PC-9 (cell line): ENCODE measurements at places on chromosomes 2 and 18. TPM values are rescaled to one million over a fixed set of nuclear protein-coding genes. Genes with fewer than 3 reads are reported as not detected.

- H3K27ac ChIP-seq: no peak overlapping the region
- no peak for DNase-seq
- no peak overlapping the region for H3K4me3 ChIP-seq
- H3K4me1 ChIP-seq: no peaks in the 10 kb centered on the region
- peaks cover 96% of the 10 kb centered on the region for H3K27me3 ChIP-seq
Measured at GRCh38 chr2:238985931-238986446, 138.1 kb downstream of the TWIST2 start.

The FAM124B gene
- total RNA-seq: 0.17 and 0.60 TPM in 2 replicates

DNA sequence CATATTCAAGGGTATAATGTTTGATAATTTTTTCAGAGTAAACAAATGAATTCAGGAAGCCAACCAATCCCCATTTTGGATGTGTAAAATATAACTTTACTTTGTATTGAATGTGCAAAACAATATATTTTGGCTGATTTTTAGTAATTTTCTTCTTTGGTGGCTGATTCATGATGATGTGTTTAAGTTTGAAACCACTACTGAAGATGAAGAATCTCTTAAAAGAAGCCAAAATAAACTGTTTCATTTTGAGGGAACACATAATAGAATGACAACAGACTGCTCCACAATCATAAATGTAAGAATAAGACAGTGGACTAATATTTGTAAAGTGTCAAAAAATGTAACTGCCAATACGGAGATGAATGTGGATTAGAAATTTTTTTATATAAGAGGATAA is 52.5 kb upstream of the TRIM43 start:
- H3K4me3 ChIP-seq: no peak overlapping the region
- H3K4me1 ChIP-seq: no peaks in the 10 kb centered on the region
- DNase-seq: no peak
- H3K36me3 ChIP-seq: no peaks in the 10 kb centered on the region
- H3K27me3 ChIP-seq: no peaks in the 10 kb centered on the region

DNA sequence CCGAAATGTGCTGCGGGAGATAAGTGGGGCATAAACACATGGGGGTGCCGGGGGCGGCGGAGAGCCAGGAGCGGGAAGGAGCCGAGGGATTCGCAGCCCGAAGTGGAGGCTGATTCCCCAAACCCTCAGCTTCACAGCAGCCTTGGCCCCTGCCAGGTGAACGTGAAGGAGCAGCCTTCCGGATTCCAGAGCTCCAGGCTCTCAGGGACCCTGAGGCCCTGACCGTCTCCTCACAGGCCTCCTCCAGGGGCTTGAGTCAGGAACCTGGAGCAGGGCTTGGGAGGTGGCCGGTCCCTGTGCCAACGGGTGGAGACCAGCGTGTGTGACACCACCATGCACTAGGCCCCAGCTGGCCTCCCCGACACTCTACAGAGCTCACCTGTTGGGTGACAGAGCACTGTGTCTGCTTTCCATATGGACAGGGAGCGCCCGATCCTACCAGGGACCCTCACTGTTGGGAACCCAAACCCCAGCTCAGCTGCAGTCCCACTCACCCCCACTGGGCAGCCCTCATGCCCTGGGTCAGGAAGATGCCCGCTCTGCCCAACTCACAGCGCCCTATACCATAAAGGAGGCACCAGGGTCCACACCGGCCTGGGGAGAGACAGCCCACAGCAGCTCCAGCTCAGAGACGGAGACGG is 117.6 kb upstream of the OTOS start:
- H3K27me3 ChIP-seq: no peaks in the 10 kb centered on the region
- no peaks in the 10 kb centered on the region for H3K36me3 ChIP-seq
- H3K4me1 ChIP-seq: peaks cover 23% of the 10 kb centered on the region
- no peak overlapping the region for H3K27ac ChIP-seq

The LRRC30 gene
- not detected in 2 replicates for total RNA-seq

- H3K4me3 ChIP-seq: peak overlapping the region; percentile 45; the same call in 1 of the 2 replicates
- peaks cover 9% of the 10 kb centered on the region for H3K4me1 ChIP-seq
- no peaks in the 10 kb centered on the region for H3K27me3 ChIP-seq
Measured at GRCh38 chr2:227870710-227871374, 589 bp upstream of the DAW1 start.

DNA sequence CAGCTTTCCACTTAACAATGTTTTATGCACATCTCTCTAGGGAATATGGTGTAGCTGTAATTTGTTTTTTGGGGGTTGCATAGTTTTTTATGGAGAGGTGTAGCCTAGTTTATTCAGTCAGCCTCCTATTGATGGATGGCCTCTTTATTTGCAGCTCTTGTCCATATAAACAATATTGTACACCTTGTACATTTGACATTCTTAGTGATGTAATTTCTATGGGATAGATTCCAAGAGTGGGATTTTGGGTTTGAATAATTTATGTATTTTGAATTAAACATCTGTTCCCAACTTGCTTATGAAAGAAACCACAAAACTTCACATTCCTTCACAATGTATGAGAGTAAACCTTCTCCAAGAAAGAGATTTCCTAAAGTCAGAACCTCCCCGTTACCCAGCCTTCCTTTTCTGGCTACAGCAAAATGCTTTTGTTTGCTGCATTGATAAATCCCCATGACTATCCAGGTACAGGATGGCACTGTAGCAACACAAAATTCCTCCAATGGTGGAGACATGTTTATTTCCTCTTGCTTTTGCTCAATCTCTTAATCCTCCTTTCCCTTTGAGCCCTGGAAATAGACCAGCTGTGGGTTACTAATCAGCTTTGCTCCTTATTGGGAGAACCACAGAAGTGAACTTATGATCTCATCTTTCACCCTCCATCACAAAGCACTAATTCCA is 58.4 kb upstream of the GALR1 start:
- H3K27ac ChIP-seq: no peak overlapping the region
- peaks cover 32% of the 10 kb centered on the region for H3K27me3 ChIP-seq
- H3K4me3 ChIP-seq: no peak overlapping the region

DNA sequence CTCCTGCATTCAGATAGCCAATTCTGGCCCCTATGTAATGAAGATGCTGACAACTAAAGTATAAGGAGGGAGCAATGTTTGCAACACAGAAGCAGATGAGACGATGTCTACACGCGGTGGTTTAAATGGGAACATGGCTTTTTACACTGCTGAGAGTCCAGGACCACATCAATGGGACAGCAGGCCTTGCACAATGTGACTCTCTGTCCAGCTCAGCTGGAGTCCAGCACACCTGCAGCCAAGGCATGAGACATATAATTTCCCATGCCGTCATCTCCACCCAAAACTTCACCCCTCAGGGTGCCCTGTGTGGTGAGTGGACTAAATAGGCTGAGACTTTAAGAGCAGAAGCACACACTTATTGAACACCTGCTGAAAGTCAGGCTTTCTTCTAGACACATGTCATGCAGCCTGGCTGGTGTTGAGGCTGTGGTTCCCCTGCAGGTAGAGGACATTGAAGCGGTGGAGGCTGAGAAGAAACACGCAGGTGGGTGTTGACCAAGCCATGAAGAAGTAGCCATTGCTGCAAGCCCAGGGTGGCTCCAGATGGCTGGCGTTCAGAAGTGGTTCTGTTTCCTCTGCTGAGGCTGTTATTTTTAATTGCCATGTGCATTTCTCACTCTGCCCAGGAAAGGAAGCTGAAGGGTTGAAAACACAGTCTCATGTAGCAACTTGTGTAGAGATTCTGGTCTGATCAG is 345.6 kb downstream of the MYCN start:
- no peak overlapping the region for H3K27ac ChIP-seq
- H3K4me1 ChIP-seq: no peaks in the 10 kb centered on the region
- peaks cover 46% of the 10 kb centered on the region for H3K27me3 ChIP-seq

The IL1R1 gene
- 5.0 and 6.5 TPM in 2 replicates for total RNA-seq

DNA sequence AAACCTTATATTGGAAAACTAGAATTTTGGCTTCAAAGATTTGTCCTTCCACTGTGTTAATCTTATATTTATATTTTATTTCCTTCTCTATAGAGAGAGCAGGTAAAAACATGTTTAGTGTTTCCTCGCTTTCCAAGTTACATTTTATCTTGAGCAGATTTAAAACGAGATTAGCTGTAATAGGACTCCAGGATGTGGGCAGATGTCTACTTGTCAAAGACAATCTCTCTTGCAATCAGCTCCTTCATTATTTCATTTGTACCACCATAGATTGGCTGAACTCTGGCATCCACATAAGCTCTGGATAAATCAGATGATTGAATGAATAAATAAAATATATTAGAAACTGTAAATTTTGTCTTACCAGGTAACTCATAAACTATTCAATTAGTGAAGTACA is 17.5 kb upstream of the KANSL1L start:
- no peak for DNase-seq
- no peaks in the 10 kb centered on the region for H3K36me3 ChIP-seq
- no peaks in the 10 kb centered on the region for H3K27me3 ChIP-seq
- H3K27ac ChIP-seq: no peak overlapping the region

The TMX3 gene
- 21.2 and 22.7 TPM in 2 replicates for total RNA-seq

GRCh38 chr2:88190808-88191721 is 20.9 kb downstream of the THNSL2 start:
- peaks cover 21% of the 10 kb centered on the region for H3K27me3 ChIP-seq
- DNase-seq: peak; percentile 43
- H3K36me3 ChIP-seq: no peaks in the 10 kb centered on the region
- H3K4me3 ChIP-seq: no peak overlapping the region

The METAP1D gene
- 21.5 and 32.4 TPM in 2 replicates for total RNA-seq

- DNase-seq: no peak
- no peak overlapping the region for H3K27ac ChIP-seq
- H3K4me1 ChIP-seq: no peaks in the 10 kb centered on the region
- no peaks in the 10 kb centered on the region for H3K27me3 ChIP-seq
- no peaks in the 10 kb centered on the region for H3K36me3 ChIP-seq
Measured at GRCh38 chr2:33441235-33441810, 35.1 kb upstream of the RASGRP3 start.

GRCh38 chr18:59742325-59743111 is 45.3 kb upstream of the CCBE1 start:
- no peak overlapping the region for H3K4me3 ChIP-seq
- no peaks in the 10 kb centered on the region for H3K27me3 ChIP-seq
- no peaks in the 10 kb centered on the region for H3K36me3 ChIP-seq
- DNase-seq: no peak
- H3K4me1 ChIP-seq: peaks cover 24% of the 10 kb centered on the region
- no peak overlapping the region for H3K27ac ChIP-seq

GRCh38 chr2:69916106-69916505 is 1.2 kb downstream of the MXD1 start:
- H3K27me3 ChIP-seq: no peaks in the 10 kb centered on the region
- H3K36me3 ChIP-seq: peaks cover 33% of the 10 kb centered on the region
- H3K4me1 ChIP-seq: peaks cover 45% of the 10 kb centered on the region
- peak overlapping the region; percentile 80 for H3K27ac ChIP-seq
- peak overlapping the region; percentile 72 for H3K4me3 ChIP-seq

- no peaks in the 10 kb centered on the region for H3K4me1 ChIP-seq
- no peaks in the 10 kb centered on the region for H3K27me3 ChIP-seq
- no peak overlapping the region for H3K4me3 ChIP-seq
Measured at GRCh38 chr18:36811430-36811829, 17.4 kb downstream of the TPGS2 start.

- H3K4me3 ChIP-seq: no peak overlapping the region
- H3K36me3 ChIP-seq: no peaks in the 10 kb centered on the region
- DNase-seq: no peak
- no peaks in the 10 kb centered on the region for H3K4me1 ChIP-seq
Measured at GRCh38 chr2:237388036-237388435, 25.9 kb downstream of the COL6A3 start.

- DNase-seq: peak; percentile 5
- no peak overlapping the region for H3K27ac ChIP-seq
- H3K27me3 ChIP-seq: peaks cover 98% of the 10 kb centered on the region
- no peaks in the 10 kb centered on the region for H3K4me1 ChIP-seq
- H3K4me3 ChIP-seq: no peak overlapping the region
Measured at GRCh38 chr2:8567469-8568260, 114.2 kb upstream of the ID2 start.

DNA sequence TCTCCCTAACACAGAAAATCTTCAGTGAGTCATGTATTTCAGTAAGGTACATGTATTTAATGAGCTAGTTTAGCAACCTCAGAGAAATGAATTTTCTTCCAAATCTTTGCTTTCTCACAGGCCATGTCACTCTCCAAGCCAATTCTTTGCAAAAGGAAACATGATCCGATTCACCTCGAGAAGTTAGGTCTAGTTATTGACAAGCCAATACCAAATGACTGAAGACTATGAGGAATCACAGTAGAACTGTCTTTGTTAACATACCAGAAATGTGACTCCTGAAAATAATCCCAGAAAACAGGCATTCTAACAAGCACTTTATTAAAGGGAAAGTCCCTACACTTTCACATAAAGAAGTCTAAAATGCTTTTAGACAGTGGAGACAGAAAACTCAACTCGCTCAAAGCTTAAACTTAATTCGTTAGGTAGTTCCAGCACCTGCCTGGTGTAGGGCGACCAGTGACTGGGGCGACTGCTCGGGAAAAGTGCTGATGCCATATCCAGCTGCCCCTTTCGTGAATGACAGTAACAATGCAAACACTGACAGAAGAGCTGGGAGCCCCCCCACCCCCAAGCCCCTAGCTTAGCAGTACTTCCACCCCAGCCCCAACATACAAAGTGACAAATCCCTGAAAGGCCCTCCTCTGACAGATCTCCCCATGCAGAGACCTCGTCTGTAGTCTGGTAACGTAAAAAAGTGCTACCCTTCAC is 1.8 kb downstream of the MEMO1 start:
- H3K4me1 ChIP-seq: peaks cover 45% of the 10 kb centered on the region
- DNase-seq: peak; percentile 54
- H3K4me3 ChIP-seq: peak overlapping the region; percentile 100
- H3K36me3 ChIP-seq: peaks cover 5% of the 10 kb centered on the region; the same call in 1 of the 2 replicates
- H3K27me3 ChIP-seq: no peaks in the 10 kb centered on the region
- H3K27ac ChIP-seq: peak overlapping the region; percentile 30; the same call in 1 of the 2 replicates

The RBKS gene
- total RNA-seq: 4.5 and 6.8 TPM in 2 replicates

DNA sequence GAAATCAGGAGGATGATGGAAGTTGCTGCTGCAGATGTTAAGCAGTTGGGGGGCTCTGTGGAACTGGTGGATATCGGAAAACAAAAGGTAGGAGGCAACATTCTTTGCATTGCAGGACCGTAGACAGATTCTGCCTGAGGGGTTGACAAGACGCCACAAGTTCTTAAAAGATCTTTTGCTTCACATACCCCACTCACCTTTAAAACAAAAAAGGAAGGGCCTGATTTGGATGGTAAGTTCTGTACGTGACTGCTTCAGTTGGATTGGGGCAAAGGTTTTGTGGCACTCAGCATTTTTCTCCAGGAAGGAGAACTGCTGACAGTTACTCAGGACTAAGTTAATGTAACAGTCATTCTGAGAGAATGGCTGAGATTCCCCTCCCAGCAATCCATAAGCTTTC is 5.2 kb downstream of the CNDP2 start:
- no peaks in the 10 kb centered on the region for H3K27me3 ChIP-seq
- 0 out of 2 replicates have a peak, but pooled peaks cover 14% of the 10 kb centered on the region for H3K36me3 ChIP-seq
- H3K4me3 ChIP-seq: no peak overlapping the region
- no peak for DNase-seq
- H3K27ac ChIP-seq: no peak overlapping the region
- peaks cover 8% of the 10 kb centered on the region for H3K4me1 ChIP-seq

DNA sequence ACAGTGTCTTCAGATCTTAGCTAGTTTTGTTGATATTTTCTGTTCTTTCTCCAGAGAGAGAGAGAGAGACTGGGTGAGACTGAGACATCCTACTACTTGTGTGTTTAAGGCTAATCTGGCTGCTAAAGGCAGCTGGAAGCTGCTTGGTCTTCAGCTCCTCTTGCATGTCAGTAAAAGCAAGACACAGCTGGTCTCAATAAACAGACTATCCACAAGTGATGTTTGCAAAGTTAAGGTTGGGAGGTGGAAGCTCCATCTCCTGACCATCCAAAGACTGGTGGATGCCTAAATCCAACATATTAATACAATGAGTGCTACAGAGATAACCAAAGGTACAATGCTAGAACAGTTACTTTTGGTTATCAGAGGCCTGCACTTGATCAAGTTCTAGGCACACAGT is 17.8 kb downstream of the ERFE start:
- H3K27me3 ChIP-seq: no peaks in the 10 kb centered on the region
- H3K27ac ChIP-seq: no peak overlapping the region
- peaks cover 34% of the 10 kb centered on the region; the same call in 1 of the 2 replicates for H3K36me3 ChIP-seq
- no peak for DNase-seq
